Activated CD4-positive, alpha-beta T cell treated with anti-CD3 and anti-CD28 coated beads, Interleukin-2, amount 50 U/mL, for 48 hours (primary cell): ENCODE measurements at places on chromosomes 4 and X.

DNA sequence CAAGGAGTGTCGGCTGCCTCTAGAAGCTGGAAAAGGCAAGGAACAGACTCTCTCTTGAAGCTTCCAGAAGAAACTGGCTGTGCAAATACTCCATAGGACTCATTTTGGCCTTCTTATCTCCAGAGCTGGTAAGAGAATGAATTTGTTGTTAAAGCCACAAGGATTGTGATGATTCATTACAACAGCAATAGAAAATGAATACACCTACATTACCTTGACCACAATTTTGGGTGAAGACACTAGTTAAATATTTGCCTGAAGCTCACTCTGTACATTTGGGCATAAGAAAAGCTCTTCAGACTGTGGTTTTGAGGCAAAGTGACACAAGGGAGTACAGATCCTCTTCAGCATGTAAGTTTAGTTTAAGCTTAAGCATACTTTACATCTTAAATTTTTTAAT is 134.5 kb upstream of the TLL1 start:
- DNase-seq = no peak

GRCh38 chr4:150072906-150073714 is 5.1 kb upstream of the DCLK2 start:
- DNase-seq = no peak

DNA sequence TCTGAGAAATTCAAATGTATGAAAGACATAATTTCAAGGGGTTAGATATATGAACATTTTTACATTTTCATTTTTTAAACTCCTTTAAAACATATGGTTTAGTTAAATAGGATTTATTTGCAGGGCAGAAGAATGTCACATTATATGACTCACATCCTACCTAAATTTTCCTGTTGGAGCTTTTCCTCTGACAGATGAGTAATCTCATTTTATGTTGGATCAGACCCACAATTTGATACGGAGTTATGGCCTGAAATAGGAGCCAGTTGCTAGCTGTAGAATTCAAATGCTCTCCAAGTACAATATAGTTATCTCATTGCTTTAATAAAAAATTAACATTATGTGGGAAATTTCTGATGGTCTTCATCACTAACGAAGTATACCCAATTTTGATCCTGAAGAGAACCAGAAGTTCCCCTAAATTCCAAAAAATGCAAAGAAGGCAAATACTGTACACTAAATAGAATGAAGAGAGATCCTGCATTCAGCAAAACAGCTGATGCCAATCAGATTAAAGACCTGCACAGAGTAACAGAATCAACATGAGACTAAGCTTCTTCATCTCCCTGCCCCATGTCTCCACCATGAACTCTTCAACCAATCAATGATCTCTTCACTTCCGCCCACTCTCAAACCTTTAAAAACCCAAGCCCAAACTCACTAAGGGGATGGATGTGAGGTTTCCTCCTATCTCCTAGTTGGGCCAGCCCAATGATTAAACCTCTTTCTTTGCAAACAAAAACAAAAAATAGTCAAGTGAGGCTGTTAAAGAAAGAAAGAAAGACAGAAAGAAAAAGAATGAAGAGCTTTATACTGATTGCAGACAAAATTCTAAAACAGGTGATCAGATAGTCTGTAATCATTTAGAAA is 10.9 kb upstream of the EXOSC9 start:
- DNase-seq = no peak

GRCh38 chrX:25072247-25072646 is 56.5 kb upstream of the ARX start:
- no peak for DNase-seq

GRCh38 chr4:186128842-186129241 is 24.3 kb downstream of the FAM149A start:
- no peak for DNase-seq

DNA sequence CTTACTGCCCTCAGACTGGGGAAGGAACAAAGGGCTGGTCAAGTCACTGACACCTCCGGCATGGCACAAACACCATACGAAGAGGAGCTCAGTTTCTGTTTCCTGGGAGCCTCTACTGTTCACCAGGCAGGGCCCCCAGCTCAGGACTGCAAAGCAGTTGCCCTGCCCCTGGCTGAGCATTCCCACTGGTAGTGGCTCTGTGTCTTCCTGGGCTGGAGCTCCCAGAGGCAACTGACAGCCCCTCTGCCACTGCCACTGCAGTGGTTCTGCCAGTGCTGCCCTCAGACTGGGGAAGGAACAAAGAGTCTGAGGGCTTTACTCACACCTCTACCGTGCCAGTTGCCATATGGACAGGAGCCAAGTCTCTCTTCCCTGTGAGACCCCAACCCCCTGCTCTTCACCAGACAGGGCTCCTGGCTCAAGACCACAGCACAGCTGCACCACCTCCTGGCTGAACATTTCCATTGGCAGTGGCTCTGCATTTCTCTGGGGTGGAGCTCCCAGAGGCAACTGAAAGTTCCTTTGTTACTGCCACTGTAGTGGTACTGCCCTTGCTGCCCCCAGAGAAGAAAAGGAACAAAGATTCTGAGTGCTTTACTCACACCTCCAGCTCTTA is 67.9 kb downstream of the SMARCA5 start:
- no peak for DNase-seq

- DNase-seq = no peak
Observed at GRCh38 chr4:107094332-107094731, 58.2 kb upstream of the DKK2 start.

DNA sequence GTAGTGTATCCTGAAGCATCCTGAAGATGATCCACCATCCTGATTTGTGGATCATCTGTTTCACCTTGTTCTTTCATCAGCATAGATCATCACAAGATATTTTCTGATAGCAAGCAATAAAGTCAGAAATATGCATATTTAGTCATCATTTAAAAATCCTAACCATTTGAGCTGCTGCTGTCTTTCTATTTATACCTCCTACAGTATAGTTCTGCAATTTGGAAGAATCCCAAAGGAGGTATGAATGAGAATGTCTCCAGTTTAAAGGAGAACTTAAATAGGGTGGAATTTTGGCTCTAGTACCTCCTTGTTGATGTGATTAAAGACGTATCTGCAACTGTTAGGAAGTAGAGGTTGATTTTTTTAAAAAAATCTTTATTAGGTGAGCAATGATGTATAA is 7.6 kb downstream of the SLC25A14 start:
- no peak for DNase-seq

GRCh38 chr4:180538384-180539057 is 1704.7 kb upstream of the TENM3 start:
- DNase-seq = no peak

DNA sequence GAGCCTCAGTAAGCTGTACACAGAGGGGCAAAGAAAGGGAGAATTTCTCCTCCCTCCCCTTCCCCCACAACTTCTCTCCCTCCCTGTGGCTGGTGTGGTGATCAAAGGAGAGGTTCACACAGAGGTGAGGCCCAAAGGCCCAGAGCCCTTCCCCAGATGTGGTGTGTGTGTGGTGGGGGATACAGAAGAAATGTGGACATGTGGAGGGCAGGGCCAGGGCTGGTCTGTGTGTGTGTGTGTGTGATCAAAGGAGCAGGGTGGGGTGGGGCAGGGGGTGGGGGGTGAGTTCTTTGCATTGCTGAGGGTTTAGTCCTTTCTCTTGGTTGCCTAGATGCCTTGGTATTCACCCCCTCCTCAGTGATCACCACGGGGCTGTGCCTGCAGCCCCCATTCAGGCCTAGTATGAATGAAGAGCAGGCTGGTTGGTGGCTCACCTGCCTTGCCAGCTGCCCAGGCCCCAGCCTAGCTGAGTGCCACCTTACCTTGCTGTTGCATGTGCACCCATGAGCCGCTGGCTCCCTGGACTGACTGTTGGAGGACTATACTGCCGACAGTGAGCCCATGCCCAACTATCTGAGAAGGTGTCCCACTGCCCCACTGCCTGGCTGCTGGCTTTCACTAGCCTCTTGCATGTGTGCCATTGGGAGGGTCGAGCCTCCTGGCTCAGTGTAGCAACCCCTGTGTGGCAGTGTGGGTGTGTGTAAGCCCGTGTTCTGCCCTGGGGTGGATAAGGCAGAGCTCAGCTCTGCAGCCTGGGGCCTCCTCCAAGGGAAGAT is 101.9 kb downstream of the EFNB1 start:
- DNase-seq = no peak

GRCh38 chr4:156190615-156191014 is 236.9 kb upstream of the CTSO start:
- no peak for DNase-seq
